Activated T-cell treated with anti-CD3 and anti-CD28 coated beads, Interleukin-2, amount 50 U/mL, for 72 hours (primary cell): ENCODE measurements at places on chromosomes 5 and 9. TPM values are rescaled to one million over a fixed set of nuclear protein-coding genes. Genes with fewer than 3 reads are reported as not detected.

SGCD gene
- not detected for total RNA-seq

PCDHA10 gene
- not detected for total RNA-seq

SLC36A3 gene
- not detected for total RNA-seq

TTC23L gene
- total RNA-seq, result 0.58 TPM

SPDL1 gene
- 50.6 TPM for total RNA-seq

OMD gene
- not detected for total RNA-seq

NUTM2G gene
- total RNA-seq, result not detected

ZNF618 gene
- 0.62 TPM for total RNA-seq

FOXD1 gene
- 0.55 TPM for total RNA-seq

RNF224 gene
- total RNA-seq, result not detected

FAXDC2 gene
- not detected for total RNA-seq

FOXD4L5 gene
- 0.26 TPM for total RNA-seq

RNF183 gene
- total RNA-seq, result 0.34 TPM

TMEM171 gene
- total RNA-seq, result not detected

KLF9 gene
- total RNA-seq, result 35.4 TPM

SCGB3A2 gene
- total RNA-seq, result not detected

PCDHGB5 gene
- total RNA-seq, result 0.21 TPM

SEMA5A gene
- total RNA-seq, result 0.23 TPM

SHISAL2B gene
- not detected for total RNA-seq

PTGDS gene
- not detected for total RNA-seq

LCN2 gene
- total RNA-seq, result not detected

FAM221B gene
- not detected for total RNA-seq

CENPK gene
- total RNA-seq, result 104 TPM

QSOX2 gene
- total RNA-seq, result 21.5 TPM

NXNL2 gene
- total RNA-seq, result not detected

IFNA21 gene
- not detected for total RNA-seq

CLIC3 gene
- total RNA-seq, result 0.65 TPM

CD14 gene
- 0.41 TPM for total RNA-seq

PCDHB6 gene
- total RNA-seq, result not detected

TOPORS gene
- 13.8 TPM for total RNA-seq

DPH7 gene
- total RNA-seq, result 32.8 TPM

IL33 gene
- total RNA-seq, result not detected

C5orf52 gene
- not detected for total RNA-seq

PROB1 gene
- total RNA-seq, result 3.1 TPM

MACROH2A1 gene
- total RNA-seq, result 136 TPM

TSSK1B gene
- not detected for total RNA-seq

SLCO6A1 gene
- total RNA-seq, result not detected

CD274 gene
- total RNA-seq, result 36.3 TPM

MZB1 gene
- total RNA-seq, result 19.7 TPM

ENHO gene
- not detected for total RNA-seq

TAS2R1 gene
- not detected for total RNA-seq

IL13 gene
- total RNA-seq, result 8.0 TPM

GMCL2 gene
- total RNA-seq, result not detected

BAAT gene
- total RNA-seq, result 0.24 TPM

DNAH5 gene
- not detected for total RNA-seq

SPINK13 gene
- total RNA-seq, result not detected

AHRR gene
- total RNA-seq, result 82.2 TPM
